Esophagus mucosa (tissue), 1 donor: ENCODE measurements at places on chromosomes 3 and 15. TPM values are rescaled to one million over a fixed set of nuclear protein-coding genes. Genes with fewer than 3 reads are reported as not detected.

DNA sequence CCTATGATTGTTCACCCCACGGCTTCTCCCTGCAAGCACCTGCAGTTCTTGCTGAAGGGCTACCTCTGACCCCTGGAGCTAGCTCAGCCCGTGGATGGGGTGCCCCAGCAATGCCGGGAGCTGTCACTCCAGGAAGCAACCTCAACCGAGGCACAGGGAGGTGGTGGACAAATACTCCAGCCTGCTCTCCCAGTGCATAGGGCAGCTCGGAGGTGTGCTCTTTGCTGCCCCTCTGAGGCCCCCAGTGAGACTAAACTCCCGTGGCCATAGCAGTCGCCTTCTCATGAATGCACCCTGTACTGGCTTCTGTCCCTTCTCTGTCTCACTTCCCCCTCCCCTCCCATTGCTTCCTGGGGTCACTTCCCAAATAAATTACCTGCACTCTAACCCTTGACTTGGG lies 48.5 kb downstream of the LINGO1 start:
- no peak for ATAC-seq

DNA sequence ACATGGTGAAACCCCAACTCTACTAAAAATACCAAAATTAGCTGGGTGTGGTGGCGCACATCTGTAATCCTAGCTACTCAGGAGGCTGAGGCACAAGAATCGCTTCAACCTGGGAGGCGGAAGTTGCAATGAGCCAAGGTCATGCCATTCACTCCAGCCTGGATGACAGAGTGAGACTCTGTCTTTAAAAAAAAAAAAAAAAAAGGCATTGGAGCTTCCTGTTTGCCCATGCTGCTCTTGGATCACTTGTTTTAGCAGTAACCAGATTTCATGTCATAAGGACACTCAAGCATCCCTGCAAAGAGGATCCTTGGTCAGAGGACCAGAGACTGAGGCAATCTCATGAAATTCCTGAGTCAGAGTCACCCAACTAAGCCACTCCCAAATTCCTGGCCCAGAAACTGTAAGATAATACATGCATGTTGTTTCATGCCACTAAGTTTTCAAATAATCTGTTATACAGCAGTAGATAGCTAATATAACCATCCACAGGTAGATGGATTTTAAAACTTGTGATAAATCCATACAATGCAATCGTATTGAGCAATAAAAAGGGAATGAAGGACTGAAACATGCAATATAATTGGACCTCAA lies 82.0 kb upstream of the XXYLT1 start:
- peak; percentile 88 for ATAC-seq

DNA sequence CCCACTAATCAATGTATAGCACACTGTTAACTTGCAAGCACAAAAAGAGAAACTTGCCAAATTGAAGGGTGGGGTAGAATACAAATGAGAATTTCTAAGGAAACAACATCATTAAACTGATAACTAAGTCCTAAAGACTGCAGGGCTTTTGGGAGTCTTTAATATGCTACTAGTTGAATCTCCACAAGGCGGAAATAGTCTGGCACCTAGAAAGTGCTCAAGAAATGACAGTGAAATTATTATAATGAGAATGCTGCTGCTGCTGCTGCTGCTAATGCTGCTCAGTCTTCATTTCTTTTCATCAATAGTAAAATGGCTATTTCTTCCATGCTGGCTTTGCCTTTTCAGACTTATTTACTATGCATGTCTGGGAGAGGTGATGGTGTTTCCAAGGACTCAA lies 91.8 kb downstream of the BTD start:
- ATAC-seq = no peak

DNA sequence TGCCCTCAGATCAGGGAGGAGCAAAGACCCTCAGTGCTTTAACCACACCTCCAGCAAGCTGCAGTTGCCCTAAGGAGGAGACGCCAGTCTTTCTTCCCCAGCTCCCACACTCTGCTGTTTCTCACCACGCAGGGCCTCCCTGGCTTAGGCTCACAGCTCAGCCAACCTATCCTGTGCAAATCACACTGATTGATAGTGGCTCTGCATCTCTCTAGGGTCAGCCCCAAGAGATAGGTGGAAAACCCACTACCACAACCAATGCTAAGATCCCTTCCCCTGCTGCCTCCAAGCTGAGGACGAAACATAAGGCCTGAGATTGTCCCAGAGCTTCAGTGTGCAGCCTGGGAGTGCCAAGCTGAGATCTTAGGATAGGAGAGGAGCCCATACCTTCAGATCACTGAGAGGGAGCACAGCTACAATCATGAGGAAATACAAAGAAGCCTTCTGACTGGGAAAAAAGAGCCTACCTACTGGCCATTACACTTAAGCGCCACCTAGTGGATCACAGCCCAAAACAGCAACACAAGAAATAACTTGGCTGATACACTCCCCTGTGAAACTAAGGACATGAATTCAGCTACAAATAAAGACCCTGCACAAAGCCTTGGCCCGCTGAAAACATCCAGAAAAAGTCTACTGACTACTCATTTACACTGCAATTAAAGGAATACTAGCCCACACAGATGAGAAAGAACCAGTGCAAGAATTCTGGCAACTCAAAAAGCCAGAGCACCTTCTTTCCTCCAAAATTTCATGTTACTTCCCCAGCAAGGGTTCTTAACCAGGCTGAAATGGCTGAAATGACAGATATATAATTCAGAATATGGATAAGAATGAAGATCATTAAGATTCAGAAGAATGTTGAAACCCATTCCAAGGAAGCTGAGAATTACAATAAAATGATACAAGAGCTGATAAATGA lies 271.5 kb upstream of the DCBLD2 start:
- ATAC-seq = peak; percentile 52

- no peak for ATAC-seq
Observed at GRCh38 chr3:97928986-97929385, 43.2 kb downstream of the RIOX2 start.

- no peak for ATAC-seq
Observed at GRCh38 chr3:114565216-114565615, 271.4 kb downstream of the TIGIT start.

DNA sequence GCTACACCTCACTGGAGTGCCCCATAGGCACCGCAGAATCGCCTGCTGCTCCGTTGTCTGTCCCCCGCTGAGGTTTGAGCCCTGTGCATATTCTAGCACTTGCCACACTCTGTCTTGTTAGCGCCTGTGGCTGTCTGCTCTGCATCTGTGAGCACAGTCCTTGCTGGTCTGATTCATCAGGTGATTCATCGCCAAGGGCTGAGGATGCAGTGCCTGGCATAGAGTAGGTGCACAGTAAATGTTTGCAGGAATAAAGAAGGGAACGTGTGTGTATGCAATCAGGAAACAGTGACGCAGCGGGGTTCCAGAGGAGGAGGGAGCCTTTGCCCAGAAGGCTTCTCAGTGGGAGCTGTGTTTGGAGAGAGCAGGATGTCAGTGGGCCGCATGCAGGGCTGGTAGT lies 124.0 kb upstream of the PLXNA1 start:
- peak; percentile 99 for ATAC-seq

PTX3 gene
- total RNA-seq = 0.16 TPM

GRCh38 chr3:148957586-148957985 lies 33.8 kb upstream of the GYG1 start:
- no peak for ATAC-seq

DNA sequence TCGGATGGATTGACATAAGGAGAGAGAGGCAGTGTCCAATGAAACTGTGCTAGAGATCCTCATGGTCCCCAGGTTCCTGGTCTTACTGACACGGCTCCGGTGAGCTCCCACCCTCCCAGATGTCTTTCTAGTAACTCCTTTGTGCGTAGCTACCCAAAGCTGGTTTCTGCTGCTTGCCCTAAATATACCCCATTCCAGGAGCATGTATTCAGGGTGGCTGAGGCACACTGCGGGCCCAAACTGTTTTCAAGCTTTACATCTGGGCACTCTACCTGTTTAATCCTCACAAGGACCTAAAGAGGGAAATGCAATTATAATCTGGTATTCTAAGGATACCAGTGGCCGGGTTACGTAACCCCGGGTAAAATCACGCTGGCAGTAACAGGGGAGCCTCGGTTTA lies 161.2 kb upstream of the NSMCE3 start:
- no peak for ATAC-seq

- no peak for ATAC-seq
Observed at GRCh38 chr3:67292356-67293121, 294.4 kb downstream of the KBTBD8 start.

WHAMM gene
- 4.0 TPM for total RNA-seq

DNA sequence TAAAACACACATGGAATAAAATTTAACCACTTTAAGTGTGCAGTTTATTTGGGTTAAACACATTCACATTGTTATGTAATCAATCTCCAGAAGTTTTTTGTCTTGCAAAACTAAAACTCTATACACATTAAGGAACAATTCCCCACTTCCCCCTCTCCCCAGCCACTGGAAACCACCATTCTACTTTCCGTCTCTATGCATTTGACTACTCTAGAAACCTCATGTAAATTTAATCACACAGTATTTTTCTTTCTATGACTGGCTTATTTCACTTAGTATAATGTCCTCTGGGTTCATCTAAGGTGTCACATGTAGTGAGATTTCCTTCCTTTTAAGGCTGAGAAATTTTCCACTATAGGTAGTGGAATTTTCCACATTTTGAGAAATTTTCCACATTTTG lies 568.7 kb upstream of the UBE2E2 start:
- ATAC-seq = no peak

DNA sequence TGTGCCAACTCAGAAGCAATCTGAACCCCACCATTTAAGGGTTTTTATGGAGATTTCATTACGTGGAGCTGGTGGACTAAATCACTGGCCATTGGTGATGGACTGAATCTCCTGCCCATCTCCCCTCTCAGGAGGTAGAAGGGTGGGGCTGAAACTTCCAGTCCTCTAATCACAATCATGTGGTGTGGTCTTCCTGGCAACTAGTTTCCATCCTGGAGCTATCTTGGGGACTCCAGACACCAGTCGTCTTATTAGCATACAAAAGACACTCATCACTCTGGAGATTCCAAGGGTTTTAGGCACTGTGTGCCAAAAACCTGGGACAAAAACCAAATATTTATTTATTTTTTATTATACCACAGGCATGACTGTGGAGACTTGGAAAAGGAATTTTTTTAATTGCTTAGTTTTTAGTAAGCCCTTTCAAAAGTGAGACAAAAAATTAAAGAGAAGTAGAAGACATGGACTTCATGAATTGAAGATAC lies 203.6 kb downstream of the WNT5A start:
- no peak for ATAC-seq

CSPG5 gene
- total RNA-seq = 0.48 TPM

GRCh38 chr3:127289706-127290575 lies 2.1 kb upstream of the PRR20G start:
- ATAC-seq = no peak

DNA sequence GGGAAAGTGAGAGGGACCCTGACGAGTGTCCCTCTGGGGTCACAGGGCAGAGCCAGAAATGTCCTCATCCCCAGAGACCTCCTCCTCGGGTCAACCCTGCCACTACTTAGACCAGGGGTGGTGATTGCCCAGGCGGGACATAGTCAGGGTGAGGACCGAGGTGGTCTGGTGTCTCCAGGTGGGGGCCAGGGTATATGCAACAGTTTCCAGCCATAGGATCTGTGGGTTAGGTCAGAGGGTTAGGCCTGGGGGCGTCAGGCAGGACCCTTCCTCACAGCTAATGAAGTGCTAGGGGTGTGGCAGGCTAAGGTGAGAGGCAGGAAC lies 22.3 kb upstream of the FBLN2 start:
- ATAC-seq = peak; percentile 16

FSTL1 gene
- 15.8 TPM for total RNA-seq

CPLX3 gene
- total RNA-seq = not detected

GRCh38 chr15:68550498-68551295 lies 28.1 kb upstream of the CORO2B start:
- peak; percentile 53 for ATAC-seq

IRAK2 gene
- total RNA-seq = 6.0 TPM

ZDHHC3 gene
- 72.3 TPM for total RNA-seq

DNA sequence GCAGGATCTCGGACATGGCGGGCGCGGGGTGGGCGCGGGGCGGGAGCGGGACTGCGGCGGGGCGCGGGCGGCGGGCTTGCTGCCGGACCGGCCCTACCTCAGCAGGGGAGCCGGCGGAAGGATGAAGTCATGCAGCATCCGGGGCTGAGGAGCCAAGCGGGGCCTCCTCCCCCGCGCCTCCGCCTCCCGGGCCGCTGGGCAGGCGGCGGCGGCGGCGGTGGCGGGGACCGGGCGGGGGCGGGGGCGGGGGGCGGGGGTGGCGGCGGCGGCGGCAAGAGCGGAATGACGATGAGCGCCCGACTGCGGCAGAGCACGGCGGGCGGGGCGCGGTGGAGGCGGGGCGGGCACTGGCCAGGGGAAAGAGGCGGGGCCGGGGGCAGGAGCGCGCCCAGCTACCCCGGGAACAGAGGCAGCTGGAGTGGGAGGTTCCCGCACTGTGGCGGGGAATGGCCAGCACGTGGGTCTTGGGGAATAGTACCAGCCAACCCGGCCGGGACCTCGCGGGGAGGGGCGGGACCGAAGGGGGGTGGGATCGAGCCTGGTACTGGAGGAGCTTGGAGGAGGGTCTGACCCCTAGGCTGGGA lies at the start of gene CAMK2N2:
TSS of gene CAMK2N2 (minus strand) at position 284 of the 584 bp plus-strand sequence. CDS start at position 16, 268 bp downstream.
- peak; percentile 52 for ATAC-seq

DNA sequence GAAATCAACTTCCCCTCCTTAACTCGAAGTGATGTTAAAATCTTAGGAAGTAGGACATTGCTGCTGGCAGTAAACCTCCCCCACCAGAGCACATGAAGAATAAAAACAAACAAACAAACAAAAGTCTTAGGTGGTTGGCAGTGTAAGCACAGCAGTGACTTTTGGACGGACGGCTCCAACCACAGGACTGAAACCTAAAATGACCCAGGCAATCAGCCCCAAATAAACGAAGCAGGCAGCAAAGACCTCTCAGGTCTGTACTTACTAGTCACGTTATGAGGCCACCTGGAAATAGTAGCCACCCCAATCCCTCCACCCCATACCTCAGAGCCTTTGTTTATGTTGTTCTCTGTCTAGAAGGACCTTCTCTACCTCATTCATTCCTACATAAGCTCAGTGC lies 33.5 kb upstream of the HES1 start:
- ATAC-seq = no peak

GRCh38 chr15:78751602-78751979 lies 59.7 kb downstream of the ADAMTS7 start:
- ATAC-seq = no peak

DNA sequence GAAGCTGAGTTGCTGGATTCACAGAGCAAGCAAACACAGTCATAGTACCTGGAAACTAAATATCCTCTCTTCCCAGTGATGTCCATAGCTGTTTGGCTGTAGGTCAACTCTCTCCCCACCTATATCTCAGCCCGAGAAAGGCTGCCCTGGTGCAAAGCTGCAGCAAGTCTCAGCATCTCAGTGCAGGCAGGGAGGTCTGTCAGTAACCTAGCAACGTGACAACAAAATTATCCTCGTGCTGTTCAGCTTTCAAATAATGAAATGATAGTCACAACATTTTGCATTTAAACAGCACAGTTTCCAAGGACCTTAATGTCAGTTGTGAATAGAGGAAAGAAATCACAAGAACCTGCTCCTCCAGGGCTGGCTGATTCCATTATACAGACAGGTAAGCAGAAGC lies 83.6 kb downstream of the CHST2 start:
- no peak for ATAC-seq

DNA sequence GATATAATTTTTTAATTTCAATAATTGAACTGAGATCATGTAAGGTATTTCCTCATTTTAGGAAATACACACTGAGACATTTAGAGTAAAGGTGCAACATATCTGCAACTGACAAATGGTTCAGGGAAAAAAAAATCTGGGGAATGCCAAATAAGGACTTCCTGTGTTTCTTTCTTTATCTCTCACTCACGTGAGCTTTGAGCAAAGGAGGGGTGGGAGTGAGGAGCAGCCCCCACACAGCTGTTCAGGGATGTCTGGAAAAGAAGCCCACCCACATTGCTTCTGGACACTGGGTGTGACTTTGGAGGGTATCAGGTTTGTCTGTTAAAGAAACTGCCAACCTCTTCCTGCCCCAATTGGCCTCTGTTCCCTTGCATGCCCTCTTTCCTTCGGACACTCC lies 5.6 kb upstream of the TP63 start:
- no peak for ATAC-seq

RHOV gene
- 118 TPM for total RNA-seq
